ENCODE measurements at places on chromosomes 2 and 18. TPM values are rescaled to one million over a fixed set of nuclear protein-coding genes. Genes with fewer than 3 reads are reported as not detected.

DNA sequence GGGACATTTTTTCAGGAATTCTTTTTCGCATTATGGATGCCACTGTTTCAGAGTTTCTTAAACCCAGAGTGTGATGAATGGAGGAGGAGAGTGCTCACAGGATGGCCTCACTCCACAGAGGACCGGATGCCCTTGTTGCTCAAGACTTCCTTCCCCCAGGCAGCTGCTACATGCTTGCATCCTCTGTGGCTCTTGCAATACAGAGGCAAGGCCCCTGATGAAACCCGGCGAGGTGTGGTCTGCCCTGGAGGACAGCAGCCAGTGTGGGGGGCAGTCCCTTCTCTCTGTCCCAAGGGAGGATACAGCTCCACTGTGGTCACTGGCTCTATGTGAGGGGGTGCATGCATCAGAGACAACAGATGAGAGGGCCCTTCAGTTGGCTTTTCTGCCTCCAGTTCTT is 109.6 kb downstream of the SH3RF3 start:
- H3K36me3 ChIP-seq, result no peaks in the 10 kb centered on the region
- H3K4me1 ChIP-seq, result no peaks in the 10 kb centered on the region
- no peaks in the 10 kb centered on the region for H3K27me3 ChIP-seq

GRCh38 chr2:105502625-105503334 is 103.9 kb upstream of the FHL2 start:
- no peaks in the 10 kb centered on the region for H3K36me3 ChIP-seq
- H3K27me3 ChIP-seq, result no peaks in the 10 kb centered on the region
- no peak overlapping the region for H3K4me3 ChIP-seq
- no peak overlapping the region for H3K27ac ChIP-seq

GRCh38 chr2:180328795-180329422 is 321.8 kb upstream of the CWC22 start:
- no peaks in the 10 kb centered on the region for H3K4me1 ChIP-seq
- no peak overlapping the region for H3K27ac ChIP-seq
- H3K4me3 ChIP-seq, result no peak overlapping the region
- no peaks in the 10 kb centered on the region for H3K27me3 ChIP-seq
- H3K36me3 ChIP-seq, result no peaks in the 10 kb centered on the region

DNA sequence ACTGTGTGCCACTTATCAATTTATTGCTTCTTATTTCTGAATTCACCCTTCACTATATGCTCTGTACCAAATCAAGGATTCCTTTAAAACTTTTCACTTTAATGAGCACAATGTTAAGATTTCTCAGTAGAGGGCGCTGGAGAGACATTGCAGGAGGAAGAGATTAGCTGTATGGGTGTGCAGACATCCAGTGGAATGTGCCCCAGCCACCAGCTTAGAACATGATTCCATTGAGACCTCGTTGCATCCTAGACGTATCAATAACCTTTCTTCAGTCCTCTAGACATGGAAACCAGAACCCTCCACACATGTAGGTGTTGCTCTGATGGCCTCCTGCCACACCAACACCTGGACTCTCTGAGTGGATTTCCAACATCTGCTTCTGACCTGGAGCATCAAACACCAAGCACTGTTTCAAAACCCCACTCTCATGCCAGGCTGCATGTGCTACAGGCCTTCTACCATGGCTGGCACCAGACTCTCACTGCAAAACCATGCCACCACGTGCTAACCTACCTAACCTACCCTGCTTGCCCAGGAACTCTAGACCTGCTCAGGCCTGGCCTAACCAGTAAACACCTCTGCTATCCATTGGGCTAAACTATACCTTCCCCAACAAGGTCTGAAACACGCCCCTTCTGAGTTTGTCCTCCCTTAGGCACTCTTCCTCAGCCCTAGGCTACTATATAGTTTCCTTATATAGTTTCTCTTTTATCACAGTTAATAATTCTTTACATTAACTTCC is 633.2 kb upstream of the PKDCC start:
- no peaks in the 10 kb centered on the region for H3K4me1 ChIP-seq
- peak; percentile 83 for DNase-seq
- H3K36me3 ChIP-seq, result no peaks in the 10 kb centered on the region

GRCh38 chr2:12070581-12070980 is 324.1 kb downstream of the LPIN1 start:
- peaks cover 7% of the 10 kb centered on the region for H3K4me1 ChIP-seq
- H3K4me3 ChIP-seq, result no peak overlapping the region
- no peaks in the 10 kb centered on the region for H3K36me3 ChIP-seq
- no peak overlapping the region for H3K27ac ChIP-seq

GRCh38 chr18:40346146-40346545 is 1608.9 kb upstream of the PIK3C3 start:
- no peaks in the 10 kb centered on the region for H3K27me3 ChIP-seq
- no peak overlapping the region for H3K27ac ChIP-seq
- H3K36me3 ChIP-seq, result no peaks in the 10 kb centered on the region
- H3K4me3 ChIP-seq, result no peak overlapping the region
- DNase-seq, result no peak

DNA sequence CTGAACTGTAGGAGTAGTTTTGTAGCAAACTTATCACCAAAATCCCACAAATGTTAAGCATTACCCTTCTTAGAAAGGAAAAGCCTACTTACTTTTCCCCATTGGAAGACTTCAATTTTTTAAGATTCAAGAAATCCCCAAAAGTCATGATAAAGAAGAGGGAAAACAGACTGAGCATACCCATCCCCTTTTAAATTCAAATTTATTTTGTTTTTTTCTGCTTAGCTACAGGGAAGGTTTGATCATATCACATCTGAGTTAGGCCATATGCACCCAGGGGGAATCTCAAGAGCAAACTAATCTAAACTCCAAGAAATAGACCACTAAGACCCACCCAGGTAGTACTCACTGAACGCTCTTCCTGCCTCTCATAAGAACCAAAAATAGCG is 174.6 kb downstream of the TGIF1 start:
- peaks cover 34% of the 10 kb centered on the region for H3K4me1 ChIP-seq
- H3K27me3 ChIP-seq, result no peaks in the 10 kb centered on the region
- no peak for DNase-seq
- H3K36me3 ChIP-seq, result no peaks in the 10 kb centered on the region
- peak overlapping the region; percentile 97 for H3K27ac ChIP-seq

GRCh38 chr2:42030200-42030759 is 17.5 kb upstream of the PKDCC start:
- peaks cover 50% of the 10 kb centered on the region for H3K4me1 ChIP-seq
- peak overlapping the region; percentile 96 for H3K27ac ChIP-seq
- no peaks in the 10 kb centered on the region for H3K27me3 ChIP-seq
- H3K4me3 ChIP-seq, result peak overlapping the region; percentile 25
- DNase-seq, result peak; percentile 93

DNA sequence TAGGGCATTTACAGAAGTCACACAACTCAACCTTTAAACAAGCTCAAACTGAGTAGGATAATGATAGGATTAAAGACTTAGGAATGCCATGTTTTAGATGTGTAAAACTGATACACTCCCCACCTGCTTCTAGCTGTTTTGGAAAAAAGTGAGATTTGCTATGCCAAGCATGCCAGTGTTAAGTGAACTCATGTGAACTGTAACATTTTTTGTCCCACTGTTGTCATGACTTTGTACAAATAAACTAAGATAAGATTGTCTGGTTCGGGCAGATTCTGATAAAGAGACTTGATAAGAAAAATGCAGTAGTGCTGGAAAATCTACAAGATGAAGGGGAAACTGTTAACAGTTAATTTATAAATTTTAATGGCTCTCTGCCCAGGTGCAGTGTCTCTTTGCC is 66.5 kb downstream of the GLS start:
- H3K27ac ChIP-seq, result no peak overlapping the region
- H3K4me1 ChIP-seq, result no peaks in the 10 kb centered on the region
- no peaks in the 10 kb centered on the region for H3K27me3 ChIP-seq
- no peak overlapping the region for H3K4me3 ChIP-seq
- no peaks in the 10 kb centered on the region for H3K36me3 ChIP-seq

GRCh38 chr2:48991415-48992131 is 162.7 kb downstream of the FSHR start:
- DNase-seq, result no peak
- no peak overlapping the region for H3K4me3 ChIP-seq
- no peaks in the 10 kb centered on the region for H3K4me1 ChIP-seq

DNA sequence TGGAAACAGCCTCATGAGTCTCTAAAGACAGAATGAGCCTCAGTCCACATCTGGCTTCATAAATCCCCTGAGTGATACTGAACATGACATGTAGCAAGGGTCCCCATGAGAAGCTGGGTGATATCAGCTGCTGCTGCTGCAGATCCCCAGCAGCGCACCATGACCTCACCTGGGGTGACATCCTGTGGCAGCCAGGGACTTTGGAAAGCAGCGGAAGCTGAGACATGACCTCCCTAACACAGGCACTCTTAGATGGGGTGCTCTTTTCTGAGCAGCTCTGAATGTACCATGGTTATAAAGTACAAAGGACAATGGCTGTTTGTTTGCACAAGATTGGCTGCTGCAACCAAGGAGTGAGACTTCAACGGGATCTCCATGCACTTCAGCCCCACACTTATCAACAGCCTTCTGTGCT is 74.7 kb upstream of the TMEM200C start:
- H3K4me3 ChIP-seq, result no peak overlapping the region
- no peak for DNase-seq
- no peaks in the 10 kb centered on the region for H3K27me3 ChIP-seq
- no peak overlapping the region for H3K27ac ChIP-seq
- H3K36me3 ChIP-seq, result no peaks in the 10 kb centered on the region

DNA sequence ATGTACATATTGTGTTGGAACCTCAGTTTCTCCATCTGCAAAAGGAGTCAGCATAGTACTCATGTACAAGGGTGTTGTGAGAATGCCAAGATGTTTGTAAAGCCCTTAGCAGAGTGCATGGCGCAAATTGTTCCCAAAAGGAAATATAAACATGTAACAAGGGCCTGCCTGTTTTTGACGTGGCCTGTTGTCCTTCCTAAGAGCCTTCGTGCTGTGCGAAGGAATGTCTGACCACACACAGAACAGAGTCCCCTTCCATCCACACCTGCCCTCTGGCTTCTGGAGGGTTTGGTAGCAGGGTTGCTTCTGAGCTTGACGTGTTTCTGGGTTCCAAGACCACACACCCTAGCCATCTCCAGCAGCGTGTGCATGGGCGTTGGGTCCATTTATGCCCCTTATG is 34.9 kb downstream of the CABLES1 start:
- H3K4me1 ChIP-seq, result peaks cover 38% of the 10 kb centered on the region
- no peaks in the 10 kb centered on the region for H3K36me3 ChIP-seq
- no peak for DNase-seq
- H3K27ac ChIP-seq, result no peak overlapping the region
- no peak overlapping the region for H3K4me3 ChIP-seq

- no peak overlapping the region for H3K4me3 ChIP-seq
- H3K27me3 ChIP-seq, result no peaks in the 10 kb centered on the region
- H3K36me3 ChIP-seq, result no peaks in the 10 kb centered on the region
Measured at GRCh38 chr2:105080461-105080860, 42.6 kb downstream of the MRPS9 start.

GRCh38 chr18:36075862-36076587 is 8.7 kb upstream of the RPRD1A start:
- no peak overlapping the region for H3K4me3 ChIP-seq
- H3K36me3 ChIP-seq, result no peaks in the 10 kb centered on the region
- DNase-seq, result no peak
- H3K27ac ChIP-seq, result no peak overlapping the region
- H3K4me1 ChIP-seq, result no peaks in the 10 kb centered on the region

DNA sequence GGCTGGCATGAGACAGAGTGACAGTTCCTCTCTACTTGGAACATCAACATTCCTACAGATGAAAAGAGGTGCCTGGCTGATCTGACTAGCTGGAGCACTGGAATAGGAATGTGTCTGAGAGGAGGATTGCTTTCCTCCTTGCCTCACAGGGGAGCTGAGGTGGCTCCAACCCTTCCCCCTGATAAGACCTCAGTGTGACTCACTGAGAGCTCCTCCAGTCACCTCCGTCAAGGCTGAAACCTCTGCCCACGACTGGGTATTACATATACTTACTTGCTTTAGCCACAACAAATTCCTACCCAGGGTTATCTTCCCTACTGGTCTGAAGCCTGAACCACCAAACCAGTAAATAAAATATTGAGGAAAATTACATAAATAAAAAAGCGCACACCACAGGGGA is 342.7 kb upstream of the REG3G start:
- no peak overlapping the region for H3K27ac ChIP-seq
- no peaks in the 10 kb centered on the region for H3K36me3 ChIP-seq
- H3K4me1 ChIP-seq, result no peaks in the 10 kb centered on the region
- no peak overlapping the region for H3K4me3 ChIP-seq
- no peaks in the 10 kb centered on the region for H3K27me3 ChIP-seq

DNA sequence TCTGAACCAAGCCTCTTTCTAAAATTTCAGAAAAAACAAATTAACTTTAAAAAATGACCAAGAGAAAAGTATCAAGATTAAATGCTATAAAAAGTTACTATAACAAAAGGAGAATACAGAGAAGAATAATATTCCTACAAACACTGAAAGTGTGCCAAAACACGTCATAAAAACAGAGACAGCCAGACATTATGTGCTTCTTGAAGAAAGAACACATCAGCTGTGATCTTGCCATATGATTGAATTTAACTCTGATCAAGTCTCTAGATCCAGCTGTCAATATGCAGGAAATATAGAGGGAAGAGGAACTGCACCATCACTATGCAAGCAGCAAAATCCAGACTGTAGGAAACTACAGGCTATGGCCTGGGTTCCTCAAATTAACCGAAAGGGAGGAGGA is 33.7 kb upstream of the COL5A2 start:
- no peak overlapping the region for H3K27ac ChIP-seq
- peaks cover 24% of the 10 kb centered on the region for H3K4me1 ChIP-seq
- DNase-seq, result no peak
- H3K4me3 ChIP-seq, result no peak overlapping the region
- no peaks in the 10 kb centered on the region for H3K36me3 ChIP-seq
- H3K27me3 ChIP-seq, result no peaks in the 10 kb centered on the region

DNA sequence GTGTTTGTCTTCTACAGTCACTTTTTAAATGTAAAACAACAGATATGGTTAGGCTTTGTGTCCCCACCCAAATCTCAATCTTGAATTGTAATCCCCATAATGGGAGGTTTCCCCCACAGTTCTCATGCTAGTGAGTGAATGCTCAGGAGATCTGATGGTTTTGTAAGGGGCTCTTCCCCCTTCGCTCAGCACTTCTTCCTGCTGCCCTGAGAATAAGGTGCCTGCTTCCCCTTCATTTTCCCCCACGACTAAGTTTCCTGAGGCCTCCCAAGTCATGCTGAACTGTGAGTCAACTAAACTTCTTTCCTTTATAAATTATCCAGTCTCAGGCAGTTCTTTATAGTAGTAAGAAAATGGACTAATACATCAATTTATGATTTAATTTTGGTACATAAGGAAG is 118.0 kb upstream of the SNTG2 start:
- peaks cover 8% of the 10 kb centered on the region for H3K4me1 ChIP-seq
- H3K4me3 ChIP-seq, result no peak overlapping the region
- no peak overlapping the region for H3K27ac ChIP-seq
- no peaks in the 10 kb centered on the region for H3K27me3 ChIP-seq
- DNase-seq, result no peak

- H3K27me3 ChIP-seq, result no peaks in the 10 kb centered on the region
- H3K27ac ChIP-seq, result no peak overlapping the region
- peak; percentile 87 for DNase-seq
- H3K4me3 ChIP-seq, result no peak overlapping the region
- no peaks in the 10 kb centered on the region for H3K36me3 ChIP-seq
Measured at GRCh38 chr2:102841107-102841840, 79.4 kb downstream of the TMEM182 start.

- no peak overlapping the region for H3K27ac ChIP-seq
- H3K4me1 ChIP-seq, result peaks cover 7% of the 10 kb centered on the region
- H3K4me3 ChIP-seq, result no peak overlapping the region
- no peak for DNase-seq
Measured at GRCh38 chr18:60176259-60176658, 196.3 kb downstream of the MC4R start.

The SOWAHC gene
- total RNA-seq, result 7.2 TPM

The C2orf78 gene
- 0.06 TPM for total RNA-seq

The IL18R1 gene
- total RNA-seq, result 0.07 TPM

The SERPINB4 gene
- not detected for total RNA-seq

The TUBA4B gene
- total RNA-seq, result not detected

The CPO gene
- total RNA-seq, result not detected

The SATB2 gene
- 2.2 TPM for total RNA-seq

The STK17B gene
- 35.4 TPM for total RNA-seq

The DYNAP gene
- total RNA-seq, result not detected
